KBM-7 (cell line): ENCODE measurements at places on chromosomes 16 and 17.

DNA sequence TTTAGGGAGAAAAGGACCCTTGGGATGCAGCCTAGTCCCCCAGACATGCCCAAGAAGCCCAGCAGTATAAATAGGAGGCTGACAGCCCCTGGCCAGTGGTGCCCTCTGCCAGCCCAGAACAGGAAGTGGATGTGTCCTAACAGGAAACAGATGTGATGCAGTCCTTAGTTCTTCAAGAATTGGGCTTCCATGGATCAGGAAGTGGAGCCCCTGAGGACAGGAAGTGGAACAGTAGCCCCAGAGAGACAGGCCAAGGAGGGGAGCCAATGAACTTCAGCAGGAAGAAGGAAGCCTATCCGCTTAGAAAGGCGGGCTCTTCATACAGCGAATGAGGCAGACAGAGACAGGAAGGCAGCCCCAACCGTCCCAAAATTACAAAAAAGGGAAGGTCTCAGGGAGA lies 7.2 kb downstream of the CTF1 start:
- peak; percentile 97 for DNase-seq

DNA sequence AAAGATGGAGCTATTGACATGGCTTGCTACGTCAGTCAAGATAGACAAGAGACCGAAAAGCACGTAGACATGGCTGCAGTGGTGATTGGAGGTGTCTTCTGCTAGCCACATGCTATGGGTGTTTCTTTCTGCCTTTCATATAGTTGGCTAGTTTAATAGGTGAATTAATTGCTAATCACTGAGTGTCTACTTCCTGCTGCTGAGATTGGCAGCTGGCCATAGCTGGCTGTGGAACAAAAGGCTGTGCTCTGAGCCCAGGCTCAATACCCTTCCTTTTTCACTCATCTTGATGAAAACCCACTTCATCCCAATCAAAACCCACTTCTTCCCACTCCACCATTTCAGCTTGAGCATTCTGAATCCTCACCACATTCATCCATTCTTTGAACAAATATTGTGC lies 221.4 kb upstream of the MAF start:
- DNase-seq, result no peak

- DNase-seq, result no peak
Measured at GRCh38 chr17:82003411-82004381, 19.0 kb downstream of the CENPX start.

- DNase-seq, result peak; percentile 59
Measured at GRCh38 chr17:6496116-6496481, 51.8 kb downstream of the PIMREG start.

GRCh38 chr17:80613732-80614071 lies 69.1 kb downstream of the RPTOR start:
- no peak for DNase-seq

- DNase-seq, result peak; percentile 29
Measured at GRCh38 chr17:1312261-1312870, 32.9 kb downstream of the TRARG1 start.

- DNase-seq, result no peak
Measured at GRCh38 chr17:16889088-16889465, 82.8 kb downstream of the TNFRSF13B start.

DNA sequence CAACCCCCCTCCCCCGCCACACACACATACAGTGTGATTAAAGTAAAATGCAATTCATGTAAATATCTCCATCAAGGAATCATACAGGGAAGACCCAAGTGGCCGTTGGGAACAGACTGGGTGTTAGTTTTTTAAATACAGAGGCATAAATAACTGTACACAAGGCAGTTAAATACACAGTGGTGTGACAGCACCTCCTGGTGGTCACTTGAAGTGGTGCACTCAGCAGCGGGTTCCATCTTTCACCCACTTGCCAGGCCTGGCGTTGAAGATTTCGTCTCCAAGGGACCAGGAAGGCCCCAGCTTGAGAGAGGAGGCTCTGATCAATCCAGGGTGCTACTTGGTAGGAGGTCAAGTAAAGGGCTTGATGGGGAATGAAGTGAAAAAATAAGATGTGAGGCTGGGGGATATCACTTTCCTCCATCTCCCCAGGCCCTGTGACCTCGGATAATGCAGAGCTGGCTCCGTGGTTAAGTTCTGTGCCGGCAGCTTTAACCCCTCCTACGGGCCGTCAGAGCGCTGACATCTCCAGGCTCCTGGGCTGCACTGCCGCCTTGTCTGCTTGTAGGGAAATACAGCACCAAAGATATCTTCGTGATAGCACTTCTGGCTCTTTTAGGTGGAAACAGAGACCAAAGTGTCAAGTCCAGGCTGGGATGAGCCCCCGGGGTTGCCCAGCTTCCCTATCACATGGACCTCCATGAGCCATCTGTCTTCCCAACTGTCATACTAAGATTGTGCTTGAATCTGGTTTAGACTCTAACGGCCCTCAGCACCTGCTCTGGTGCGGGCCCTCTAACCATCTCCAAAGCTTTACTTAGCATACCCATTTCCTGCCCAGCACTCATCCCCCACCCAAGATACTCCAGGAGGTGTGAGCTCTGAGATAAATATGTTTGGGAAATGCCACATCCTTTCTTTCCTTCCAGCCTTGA lies 20.7 kb downstream of the LGALS9 start:
- peak; percentile 73 for DNase-seq

GRCh38 chr17:81094509-81095382 lies 59.8 kb downstream of the BAIAP2 start:
- peak; percentile 95 for DNase-seq

GRCh38 chr17:40345161-40345993 lies 19.2 kb downstream of the GJD3 start:
- peak; percentile 62 for DNase-seq

DNA sequence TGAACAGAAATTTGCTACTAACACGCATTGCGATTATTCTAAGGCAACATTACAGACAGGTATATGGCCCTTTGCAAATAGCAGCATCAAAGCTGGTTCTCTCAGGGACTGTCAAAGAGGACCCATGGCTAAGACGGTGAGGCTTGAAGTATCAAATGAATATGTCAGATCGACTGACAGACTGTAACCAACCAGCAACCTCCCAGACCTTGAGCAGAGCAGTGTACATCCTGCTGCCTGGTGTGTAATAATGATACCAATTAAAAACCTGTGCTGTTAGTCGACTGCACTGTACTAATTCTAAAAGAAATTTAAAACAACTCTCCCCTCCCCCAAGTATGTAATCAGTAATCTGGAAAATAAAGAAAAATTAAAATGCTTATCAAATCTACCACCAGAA lies 35.9 kb upstream of the GHDC start:
- no peak for DNase-seq

- peak; percentile 24 for DNase-seq
Measured at GRCh38 chr17:13475574-13476223, 126.0 kb downstream of the HS3ST3A1 start.

DNA sequence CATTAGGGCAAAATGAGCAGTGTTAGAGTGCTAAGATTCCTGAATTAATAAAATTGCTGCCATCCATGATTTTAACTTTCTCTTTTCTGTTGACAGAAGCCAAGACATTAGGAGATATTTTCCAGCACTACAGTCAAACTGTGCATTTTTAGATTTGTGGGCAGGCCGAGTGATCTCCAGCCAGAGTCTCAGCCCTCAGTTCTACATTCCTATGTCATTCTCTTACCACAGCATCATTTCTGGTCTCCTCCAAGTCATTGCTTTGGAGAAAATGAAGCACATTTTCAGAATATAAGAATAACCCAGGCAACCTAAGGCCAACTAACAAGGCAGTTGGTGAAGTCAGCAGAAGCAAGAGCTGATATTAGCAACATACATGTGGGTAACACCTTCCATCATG lies 74.6 kb upstream of the NUDT7 start:
- DNase-seq, result no peak

DNA sequence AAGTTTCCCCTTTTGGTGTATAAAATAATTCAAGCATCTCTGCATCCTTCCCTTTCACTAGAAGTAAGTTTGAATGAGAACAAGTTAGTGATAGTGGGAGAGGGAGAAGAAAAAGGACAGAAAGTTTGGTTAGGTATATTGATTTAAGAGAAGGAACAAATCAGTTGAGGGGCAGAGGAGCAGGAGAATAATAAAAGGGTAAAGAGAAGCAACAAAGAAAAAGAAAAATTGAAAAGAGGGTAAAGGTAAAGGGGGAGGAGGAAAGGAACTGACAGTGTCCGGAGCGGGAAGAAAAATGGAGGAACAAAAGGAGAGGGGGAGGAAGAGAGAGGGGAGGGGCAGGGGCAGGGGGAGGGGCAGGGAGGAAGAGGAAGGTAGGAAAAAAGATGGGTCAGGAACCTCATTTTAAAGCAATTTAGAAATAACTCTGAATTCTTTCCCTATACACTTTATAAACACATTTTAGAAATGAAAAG lies 6.3 kb upstream of the IGF2BP1 start:
- DNase-seq, result no peak

DNA sequence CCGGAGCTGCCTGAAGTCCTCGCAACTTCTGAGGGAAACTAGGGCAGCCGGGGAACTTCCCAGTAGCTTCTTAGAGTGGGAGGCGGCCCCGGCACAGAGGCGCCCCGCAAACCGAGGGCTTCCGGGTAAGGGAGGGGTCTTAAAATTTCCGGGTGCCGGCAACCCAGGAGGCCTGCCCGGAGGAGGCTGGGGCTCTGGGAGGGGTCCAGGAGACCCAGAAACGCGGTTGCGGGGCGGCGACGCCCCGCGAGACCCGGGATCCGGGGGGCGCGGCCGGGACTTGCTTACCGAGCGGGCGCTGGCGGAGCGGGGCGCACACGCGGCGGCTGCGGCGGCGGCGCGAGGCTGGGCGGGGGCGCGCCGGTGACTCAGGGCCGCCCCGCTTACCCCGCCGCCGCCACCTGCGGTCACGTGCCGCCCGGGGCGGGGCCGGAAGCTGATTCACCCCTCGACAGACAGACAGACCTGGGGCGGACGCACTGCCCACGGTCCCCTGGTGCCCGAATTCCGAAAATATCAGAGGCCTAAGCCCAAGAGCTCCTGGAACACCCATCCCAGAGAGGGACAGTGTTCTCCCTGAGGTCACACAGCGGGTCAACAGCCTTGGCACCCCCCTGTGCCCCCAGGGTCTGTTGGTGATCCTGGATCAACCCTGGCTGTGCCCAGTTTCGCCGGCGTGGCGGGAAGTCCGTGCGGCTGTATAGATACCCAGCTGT lies at the start of gene FAM83G:
Gene FAM83G (minus strand): TSS at position 344 of the 716 bp plus-strand sequence. CDS start 723 bp downstream, outside the sequence.
- DNase-seq, result peak; percentile 35

DNA sequence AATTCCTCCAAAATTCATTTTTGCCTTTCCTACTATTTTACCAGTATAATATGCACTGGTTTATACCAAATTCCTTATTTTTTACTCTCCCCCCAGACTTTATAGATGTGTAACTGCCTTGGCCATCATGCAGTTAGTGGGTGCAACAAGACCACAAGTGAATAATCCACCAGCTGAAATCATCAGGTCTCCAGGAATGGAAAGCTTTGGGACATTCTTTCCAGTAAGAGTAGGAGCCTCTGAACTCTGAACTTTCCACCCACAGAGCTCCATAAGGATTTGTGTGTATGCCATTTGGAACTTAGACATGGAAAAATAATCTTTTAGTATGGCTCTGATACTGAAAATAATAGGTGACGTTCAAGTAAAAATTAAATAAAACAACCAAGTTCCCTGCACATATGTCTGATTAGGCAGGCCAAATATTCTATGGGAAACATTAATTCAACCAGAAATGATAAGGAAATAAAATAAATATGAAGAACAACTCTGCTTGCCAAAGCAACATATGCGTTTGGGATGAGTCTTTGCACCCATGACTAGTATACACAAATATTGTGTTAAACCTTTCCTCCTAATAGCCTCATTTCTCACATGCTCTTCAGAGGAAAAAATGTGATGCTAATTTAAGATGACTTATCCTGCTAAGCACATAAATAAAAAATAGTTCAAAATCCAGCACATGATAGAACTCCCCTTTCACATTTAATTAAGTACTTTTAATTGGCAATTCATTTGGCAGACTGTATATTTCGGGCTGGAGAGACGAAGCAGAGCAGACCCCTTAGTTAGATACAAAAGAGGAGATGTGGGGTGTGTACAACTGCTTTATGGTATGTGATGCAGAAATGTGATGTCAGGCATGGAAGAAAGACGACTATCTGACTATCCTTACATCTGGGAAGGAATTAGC lies 11.6 kb upstream of the LYRM9 start:
- no peak for DNase-seq

- DNase-seq, result no peak
Measured at GRCh38 chr16:81588326-81589081, 143.9 kb downstream of the CMIP start.

GRCh38 chr16:89536886-89537548 lies 23.5 kb upstream of the RPL13 start:
- DNase-seq, result no peak

DNA sequence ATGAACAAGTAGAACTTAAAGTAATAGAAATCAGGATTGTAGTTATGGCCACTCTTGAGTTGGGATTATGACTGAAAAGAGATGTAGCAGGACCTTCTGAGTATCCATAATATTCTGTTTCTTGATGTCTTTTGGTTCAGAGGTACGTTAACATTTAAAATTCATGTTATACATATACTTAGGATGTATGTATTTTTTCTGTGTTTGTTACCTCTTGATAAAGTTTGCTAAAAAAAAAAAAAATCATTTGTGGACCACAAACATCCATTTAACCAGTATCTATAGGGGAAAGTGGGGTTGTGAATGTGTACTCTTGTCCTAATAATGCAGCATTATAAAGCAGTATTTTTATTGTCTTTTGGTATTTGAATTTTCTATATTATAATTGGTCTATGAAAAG lies 65.6 kb downstream of the BCAS3 start:
- DNase-seq, result no peak

DNA sequence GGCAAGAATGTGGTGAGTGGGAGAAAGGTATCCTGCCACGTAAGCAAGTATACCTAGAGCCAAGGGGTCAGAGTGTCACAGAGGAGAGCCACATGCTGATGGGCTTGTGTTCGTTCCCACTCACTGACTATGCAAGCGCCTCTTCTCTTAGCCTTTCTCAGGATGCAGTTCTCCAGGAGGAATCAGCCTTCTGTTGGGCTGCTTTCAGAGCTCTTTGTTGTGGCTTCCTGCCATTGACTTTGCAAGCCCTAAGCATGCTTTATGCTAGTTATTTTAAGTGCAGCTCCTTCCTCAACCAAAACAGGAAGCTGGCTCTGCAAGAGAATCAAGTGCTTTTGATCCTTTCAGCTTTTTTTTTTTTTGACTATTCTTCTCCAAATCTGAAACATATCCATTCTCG lies 66.6 kb downstream of the SIAH1 start:
- DNase-seq, result peak; percentile 87

GRCh38 chr16:81715358-81716196 lies 63.5 kb upstream of the PLCG2 start:
- no peak for DNase-seq
